Activated naive CD8-positive, alpha-beta T cell treated with anti-CD3 and anti-CD28 coated beads, Interleukin-2, amount 50 U/mL, for 24 hours (primary cell): ENCODE measurements at places on chromosomes 2 and 18.

- peak; percentile 6 for DNase-seq
Measured at GRCh38 chr2:110904116-110904778, 171.9 kb downstream of the ACOXL start.

DNA sequence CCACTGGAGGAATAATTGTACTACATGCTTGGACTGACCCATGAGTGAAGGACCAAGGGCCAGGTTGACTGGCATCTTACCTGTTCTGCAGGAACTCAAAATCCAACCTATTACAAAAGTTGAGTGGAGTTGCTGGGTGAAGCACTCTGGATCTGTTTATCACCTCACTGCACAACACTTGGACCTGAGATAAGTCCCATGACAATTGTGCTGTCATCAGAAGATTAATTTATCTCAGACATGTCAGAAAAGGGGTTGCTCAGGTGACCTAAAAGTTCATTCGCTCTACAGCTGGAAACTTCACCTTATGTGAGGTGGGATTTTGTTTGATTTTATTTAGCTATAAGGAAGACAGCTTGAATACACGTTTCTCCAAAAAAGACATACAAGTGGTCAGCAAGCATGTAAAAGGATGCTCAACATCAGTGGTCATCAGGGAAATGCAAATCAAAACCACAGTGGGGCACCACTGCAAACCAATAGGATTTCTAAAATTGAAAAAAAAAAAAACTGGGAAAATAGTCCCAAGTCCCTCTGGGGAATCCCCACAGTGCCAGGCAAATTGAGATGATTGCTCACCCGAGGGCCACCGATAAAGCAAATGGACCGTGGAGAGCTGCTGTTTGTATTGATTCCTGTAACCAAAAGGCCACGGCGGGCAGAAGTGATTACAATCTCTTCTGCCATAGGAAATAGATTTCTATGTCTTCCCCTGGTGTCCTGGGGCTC, 65.8 kb upstream of the SLC35F5 start:
- no peak for DNase-seq

DNA sequence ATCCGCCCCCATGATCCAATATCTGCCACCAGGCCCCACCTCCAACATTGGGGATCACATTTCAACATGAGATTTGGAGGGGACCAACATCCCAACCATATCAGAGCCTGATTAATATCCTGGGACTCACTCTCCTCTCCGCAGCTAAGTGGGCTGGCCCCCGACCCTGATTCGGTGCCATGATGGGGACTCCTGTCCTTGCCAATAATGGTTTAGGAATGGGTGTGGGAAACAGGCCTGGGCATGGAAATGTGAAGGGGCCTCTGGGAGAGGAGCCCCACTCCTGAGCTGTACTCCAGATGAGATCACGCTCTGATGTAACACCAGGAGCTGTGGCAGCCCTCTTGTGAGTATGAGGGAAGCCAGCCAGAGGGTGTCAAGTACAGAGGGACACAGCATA, 77.3 kb upstream of the SMAD7 start:
- no peak for DNase-seq

DNA sequence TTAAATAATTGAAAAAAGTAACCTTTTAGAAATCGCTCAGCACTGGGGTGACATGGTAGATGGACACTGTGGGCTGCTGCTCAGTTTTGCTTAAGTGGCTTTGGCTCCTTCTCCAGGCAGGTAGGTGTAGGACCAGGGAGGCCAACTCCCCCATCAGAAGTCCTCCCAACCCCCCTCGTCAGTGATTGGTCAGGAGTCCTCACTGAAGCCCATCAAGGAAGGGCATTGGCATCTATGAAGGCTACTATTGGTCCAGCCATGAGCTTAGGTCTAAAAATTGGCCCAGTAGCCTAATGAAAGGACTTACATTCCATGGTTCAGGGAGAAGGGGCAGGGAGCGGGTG, 34.7 kb downstream of the ST3GAL5 start:
- peak; percentile 36 for DNase-seq

DNA sequence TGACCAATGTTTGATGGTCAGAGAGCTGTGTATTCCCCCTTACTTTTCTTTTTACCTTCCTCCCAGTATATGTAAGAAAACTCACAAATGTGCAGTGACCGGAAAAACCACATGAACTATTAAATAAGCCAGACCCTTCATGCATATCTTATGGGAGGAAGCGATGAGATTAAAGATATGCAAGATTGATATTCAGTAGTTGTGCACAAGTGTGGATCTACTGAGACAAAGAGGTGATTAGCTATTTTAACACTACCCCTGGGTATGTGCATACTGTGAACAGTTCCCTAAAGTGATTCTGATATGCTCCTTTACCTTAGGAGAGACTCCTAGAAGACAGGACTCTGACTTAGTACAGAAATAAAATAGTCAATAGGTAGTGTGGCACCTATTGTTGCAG, 328.3 kb downstream of the EPHA4 start:
- DNase-seq = no peak

- no peak for DNase-seq
Measured at GRCh38 chr2:33204945-33205344, 258.2 kb downstream of the LTBP1 start.

GRCh38 chr2:181742922-181743722, 62.8 kb upstream of the NEUROD1 start:
- peak; percentile 24 for DNase-seq

DNA sequence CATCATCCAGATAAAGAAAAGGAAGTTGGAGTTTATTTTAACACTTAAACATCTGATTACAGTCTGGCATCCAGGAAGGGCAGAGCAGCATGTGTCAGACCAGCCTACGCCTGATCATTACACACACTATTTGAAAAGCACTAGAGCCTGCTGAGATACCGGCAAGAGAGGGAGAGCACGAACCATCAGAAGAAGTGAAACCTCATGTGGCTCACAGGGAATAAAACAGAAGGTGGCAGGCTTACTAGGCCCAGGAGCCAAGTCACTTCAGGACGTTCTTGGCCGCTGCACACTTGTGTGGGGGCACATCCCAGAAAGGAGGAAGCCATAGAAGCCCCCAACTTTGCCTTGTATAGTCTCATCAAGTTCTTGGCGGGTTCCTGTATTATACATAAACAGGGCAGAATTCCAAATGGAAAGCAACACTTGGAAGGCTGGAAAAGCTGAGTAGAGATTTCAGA, 105.5 kb downstream of the UGGT1 start:
- DNase-seq = no peak

DNA sequence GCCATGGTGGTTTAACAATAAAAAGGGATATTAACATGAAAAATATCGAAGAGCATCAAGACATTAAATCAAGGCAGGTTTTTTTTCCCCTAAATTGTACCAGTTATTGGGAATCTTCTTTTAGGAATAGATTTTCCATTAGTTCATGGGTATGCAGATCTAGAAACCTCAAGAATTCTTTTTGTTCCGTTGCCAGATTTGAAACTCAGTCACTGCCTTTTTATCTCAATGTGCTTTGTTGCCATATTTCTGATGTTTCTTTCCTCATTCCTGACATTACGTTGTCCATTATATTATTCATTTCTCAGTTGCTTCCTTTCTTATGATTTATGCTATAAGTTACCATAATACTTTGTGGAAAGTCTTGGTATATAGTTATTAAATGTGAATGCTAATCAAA, 162.2 kb downstream of the CD226 start:
- no peak for DNase-seq

GRCh38 chr2:159904127-159904958, 106.3 kb upstream of the CD302 start:
- peak; percentile 85 for DNase-seq

DNA sequence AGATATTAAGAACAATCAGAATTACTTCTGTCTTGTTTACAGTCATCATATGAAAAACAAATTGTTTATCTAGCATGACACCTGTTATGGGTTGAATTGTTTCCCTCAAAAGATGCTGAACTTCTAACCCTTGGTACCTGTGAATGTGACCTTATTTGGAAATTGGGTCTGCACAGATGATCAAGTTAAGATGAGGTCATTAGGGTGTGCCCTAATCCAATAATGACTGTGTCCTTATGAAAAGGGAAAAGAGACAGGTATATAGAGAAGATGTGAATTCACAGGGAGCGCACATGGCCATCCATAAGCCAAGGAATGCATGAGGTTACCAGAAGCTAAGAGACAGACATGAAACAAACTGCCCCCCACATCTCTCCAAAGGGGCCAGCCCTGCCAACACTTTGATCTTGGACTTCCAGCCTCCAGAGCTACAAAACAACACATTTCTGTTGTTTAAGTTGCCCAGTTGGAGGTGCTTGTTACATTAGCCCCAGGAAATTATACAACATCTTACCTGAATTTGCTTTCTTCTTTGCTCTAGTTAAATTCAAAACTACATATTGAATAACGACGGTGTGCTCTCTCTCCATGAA, 2.3 kb upstream of the HPCAL1 start:
- DNase-seq = no peak

DNA sequence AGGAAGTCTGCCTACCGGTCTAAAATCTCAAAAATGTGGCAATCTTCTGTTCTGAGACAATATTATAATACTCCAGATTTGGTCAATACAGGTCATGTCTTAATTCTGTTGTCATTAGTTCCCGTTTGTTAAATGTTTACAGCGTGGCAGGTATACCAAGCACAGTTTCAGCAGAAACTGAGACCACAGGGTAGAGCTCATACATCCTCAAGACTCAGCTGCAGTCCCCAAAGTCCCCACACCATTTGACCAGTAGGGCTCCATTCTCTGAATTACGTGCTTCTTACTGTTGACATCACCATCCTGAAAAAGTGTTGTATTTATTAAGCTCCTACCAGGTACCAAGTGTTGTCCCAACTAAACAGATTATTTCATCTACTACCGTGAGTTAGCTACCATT, 157.1 kb downstream of the MC4R start:
- DNase-seq = no peak

DNA sequence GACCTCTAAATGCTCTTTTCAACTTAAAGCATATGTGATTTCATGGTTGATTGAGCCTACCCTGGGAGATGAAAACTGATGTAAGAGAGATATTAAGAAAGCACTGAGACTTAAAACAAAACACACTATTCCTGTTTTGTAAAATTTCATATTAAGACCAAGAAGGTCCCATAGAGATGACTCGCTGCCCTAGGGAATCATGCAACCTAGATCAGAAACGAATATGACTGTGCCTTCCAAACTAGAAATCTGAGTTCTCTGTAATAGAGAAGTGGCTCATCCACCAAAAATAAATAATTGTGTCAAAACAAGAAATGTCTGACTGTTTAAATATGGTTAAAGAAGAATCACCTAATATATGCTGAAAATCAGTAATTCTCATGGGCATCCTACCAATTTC, 776.8 kb upstream of the SOX11 start:
- no peak for DNase-seq
